ENCODE measurements at places on chromosomes 5 and 9.
A peak's percentile ranks its signal among the peaks of the same experiment; 100 is the strongest.

GRCh38 chr5:81994679-81995078 lies 22.9 kb downstream of the ATG10 start:
- DNase-seq: no peak

DNA sequence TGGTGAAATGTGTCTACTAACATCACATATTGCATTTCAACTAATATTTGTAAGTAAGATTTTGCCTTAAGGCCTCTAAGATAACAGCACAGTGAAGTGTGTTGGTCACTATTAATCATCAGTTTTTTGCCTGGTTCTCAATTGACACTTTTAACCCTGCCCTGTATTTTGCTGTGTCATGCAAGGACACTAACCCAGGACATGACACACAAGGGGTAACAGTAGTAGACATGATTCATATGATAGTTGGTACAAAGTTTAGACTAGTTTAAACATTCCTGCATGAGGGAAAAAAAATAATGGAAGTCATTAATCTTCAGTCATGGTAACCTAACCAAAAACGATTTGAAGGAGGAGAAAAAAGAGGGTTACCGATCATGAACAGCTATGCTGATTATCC lies 207.0 kb downstream of the DEPDC1B start:
- no peak for DNase-seq

GRCh38 chr9:122213589-122214413 lies 15.0 kb downstream of the LHX6 start:
- peak; percentile 1 for DNase-seq

DNA sequence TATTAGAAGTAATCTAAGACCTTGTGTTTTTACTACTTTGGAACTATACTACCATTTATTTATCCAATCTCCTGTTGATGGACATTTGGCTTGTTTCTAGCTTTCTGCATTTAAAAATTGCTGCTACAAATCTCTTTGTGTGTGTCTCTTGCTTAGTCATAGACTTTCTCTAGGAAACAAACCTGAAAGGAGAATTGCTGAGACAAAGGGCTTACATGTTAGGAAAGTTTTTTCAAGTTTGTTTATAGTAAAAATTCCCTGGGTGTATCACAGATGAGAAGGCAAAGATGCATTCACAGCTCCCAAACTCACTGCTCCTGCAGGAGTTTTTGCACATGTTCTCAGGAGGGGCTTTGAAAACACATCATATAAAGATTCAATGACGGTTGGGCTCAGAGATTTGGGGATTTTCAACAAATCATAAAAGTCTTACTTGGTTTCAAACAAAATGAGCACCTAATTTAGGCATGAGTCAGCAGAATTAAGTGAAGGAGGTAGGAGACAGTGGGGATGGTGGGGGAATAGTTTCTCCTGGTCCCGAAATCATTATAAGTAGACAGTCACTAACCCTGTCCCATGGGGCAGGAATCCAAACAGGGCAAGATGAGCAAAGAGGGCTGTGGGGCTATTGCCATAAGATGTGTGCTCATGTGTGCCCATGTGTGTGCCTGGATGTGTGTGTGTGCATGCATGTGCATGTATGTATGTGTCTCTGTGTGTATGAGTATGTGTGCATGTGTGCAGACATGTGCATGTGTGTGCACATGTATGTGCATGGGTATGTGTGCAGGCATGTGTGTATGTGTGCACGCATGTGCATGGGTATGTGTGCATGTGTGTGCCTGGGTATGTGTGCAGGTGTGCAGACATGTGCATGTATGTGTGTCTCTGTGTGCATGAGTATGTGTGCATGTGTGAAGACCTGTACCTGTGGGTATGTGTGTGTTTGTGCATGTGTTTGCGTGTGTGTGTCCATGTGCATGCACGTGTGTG lies 43.4 kb upstream of the S1PR3 start:
- no peak for DNase-seq

DNA sequence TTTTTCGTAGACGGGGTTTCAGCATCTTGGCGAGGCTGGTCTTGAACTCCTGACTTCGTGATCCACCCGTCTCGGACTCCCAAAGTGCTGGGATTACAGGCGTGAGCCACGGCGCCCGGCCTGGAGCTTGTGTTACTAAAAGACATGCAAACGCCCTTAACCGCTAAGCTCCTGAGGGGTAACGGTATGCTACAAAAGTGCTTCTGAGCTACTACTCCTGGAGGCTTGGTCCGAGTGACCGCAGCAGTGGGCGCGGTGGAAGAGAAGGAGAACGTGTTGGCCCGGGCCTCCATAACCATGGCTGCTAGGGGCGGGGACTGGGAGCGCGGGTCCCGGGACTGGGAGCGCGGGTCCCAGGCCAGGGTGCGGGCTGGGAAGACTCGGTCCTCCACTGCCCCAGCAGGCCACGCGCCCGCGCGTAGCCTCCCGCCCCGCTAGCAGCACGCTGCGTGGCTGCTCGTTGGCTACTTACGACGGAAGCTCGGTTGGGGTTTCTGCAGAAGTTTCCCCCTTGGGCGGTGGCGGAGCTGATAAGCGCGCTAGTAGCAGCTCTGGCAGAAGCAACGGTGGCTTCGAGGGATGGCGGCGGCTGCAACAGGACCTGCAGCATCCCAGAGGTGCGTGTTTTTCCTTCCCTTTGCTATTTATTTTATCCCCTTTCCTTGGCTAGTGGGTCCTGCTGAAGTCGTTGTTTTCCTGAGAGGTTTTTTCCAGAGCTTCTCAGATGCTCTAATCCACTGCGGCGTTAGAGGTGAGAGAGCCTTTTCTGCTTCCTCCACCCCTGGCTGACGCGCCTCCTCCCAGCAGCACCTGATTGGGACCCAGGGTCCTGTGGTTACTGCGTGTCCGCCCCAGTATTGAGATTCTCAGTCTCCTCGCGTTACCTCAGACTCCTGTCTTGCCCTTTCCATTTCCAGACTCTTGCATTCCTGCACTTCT lies 69.2 kb upstream of the CCDC180 start:
- DNase-seq: peak; percentile 50

DNA sequence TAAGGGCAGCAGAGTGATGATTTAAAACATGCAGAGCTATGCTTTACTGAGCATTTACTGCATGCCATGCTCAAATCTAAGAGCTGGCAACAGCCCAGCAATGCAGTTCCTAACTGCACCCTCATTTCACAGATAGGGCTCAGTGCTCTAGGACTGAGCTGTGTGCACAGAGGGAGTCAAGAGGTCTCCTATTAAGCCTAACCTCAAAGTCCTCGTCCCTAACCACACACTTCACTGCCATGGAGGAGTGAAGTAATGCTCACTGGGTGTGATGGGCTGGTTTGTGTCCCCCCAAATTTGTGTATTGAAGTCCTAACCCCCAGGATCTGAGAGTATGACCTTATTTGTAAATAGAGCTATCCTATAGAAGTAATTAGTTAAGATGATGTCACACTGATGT lies 25.9 kb downstream of the BARX1 start:
- no peak for DNase-seq

Measured in stimulated activated CD8-positive, alpha-beta memory T cell treated with anti-CD3 and anti-CD28 coated beads, Interleukin-4, amount 100 ng/mL, for 1 hour (primary cell).